ENCODE measurements at places on chromosomes 5 and 9. TPM values are rescaled to one million over a fixed set of nuclear protein-coding genes. Genes with fewer than 3 reads are reported as not detected.

- DNase-seq: no peak
- no peaks in the 10 kb centered on the region for H3K27me3 ChIP-seq
- no peaks in the 10 kb centered on the region for H3K36me3 ChIP-seq
- peaks cover 2% of the 10 kb centered on the region for H3K4me1 ChIP-seq
Observed at GRCh38 chr5:60541980-60542379, 158.0 kb downstream of the DEPDC1B start.

DNA sequence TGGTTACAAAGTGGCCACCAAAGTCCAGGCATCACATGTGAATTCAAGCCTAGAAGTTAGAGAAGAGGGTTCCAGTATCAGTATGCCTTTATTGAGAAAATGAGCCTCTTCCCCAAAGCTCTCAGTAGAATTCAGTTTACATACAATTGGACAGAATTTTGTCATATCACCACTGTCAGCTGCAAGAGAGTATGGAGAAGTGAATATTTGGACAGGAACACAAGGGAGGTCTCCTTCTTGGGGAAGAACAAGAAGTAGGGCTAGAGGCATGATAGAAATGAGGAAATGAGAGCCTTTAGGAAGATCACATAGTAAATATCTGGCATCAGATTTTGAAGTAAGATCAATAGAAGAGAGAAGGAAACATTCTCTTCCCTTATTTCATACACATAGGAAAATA is 27.8 kb upstream of the VLDLR start:
- no peaks in the 10 kb centered on the region for H3K27me3 ChIP-seq
- H3K4me3 ChIP-seq: no peak overlapping the region
- H3K36me3 ChIP-seq: peaks cover 24% of the 10 kb centered on the region
- H3K27ac ChIP-seq: no peak overlapping the region
- no peak for DNase-seq

The FREM1 gene
- 0.44 TPM for total RNA-seq

- peak overlapping the region; percentile 78 for H3K4me3 ChIP-seq
- H3K27ac ChIP-seq: no peak overlapping the region
- peak; percentile 30 for DNase-seq
- H3K4me1 ChIP-seq: no peaks in the 10 kb centered on the region
Observed at GRCh38 chr5:73419117-73419464, 29.5 kb downstream of the FOXD1 start.

The AOPEP gene
- 15.0 TPM for total RNA-seq

GRCh38 chr5:82384034-82384750 is 106.0 kb upstream of the RPS23 start:
- H3K27ac ChIP-seq: no peak overlapping the region
- no peaks in the 10 kb centered on the region for H3K4me1 ChIP-seq
- H3K4me3 ChIP-seq: no peak overlapping the region
- no peaks in the 10 kb centered on the region for H3K27me3 ChIP-seq
- no peak for DNase-seq

DNA sequence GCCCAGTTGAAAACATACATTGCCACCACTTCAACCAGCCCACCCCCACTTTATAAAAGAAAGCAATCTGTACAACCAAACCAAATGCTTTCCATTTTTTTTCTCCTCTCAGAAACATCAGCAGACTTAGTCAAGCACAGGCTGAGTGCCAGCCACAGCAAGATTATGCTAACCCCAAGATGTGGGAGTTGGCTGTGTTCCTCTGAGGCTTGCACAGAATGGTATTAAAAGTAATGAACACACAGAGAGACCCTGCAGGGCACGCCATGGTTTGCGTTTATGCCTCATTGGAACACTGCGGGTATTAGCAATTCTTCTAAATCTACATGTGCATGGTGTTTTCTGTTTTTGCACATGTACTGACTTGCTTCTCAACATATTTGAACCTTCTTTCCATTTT is 419.9 kb upstream of the GRAMD2B start:
- H3K4me1 ChIP-seq: no peaks in the 10 kb centered on the region
- no peak overlapping the region for H3K4me3 ChIP-seq
- no peak for DNase-seq
- no peaks in the 10 kb centered on the region for H3K36me3 ChIP-seq
- no peaks in the 10 kb centered on the region for H3K27me3 ChIP-seq

DNA sequence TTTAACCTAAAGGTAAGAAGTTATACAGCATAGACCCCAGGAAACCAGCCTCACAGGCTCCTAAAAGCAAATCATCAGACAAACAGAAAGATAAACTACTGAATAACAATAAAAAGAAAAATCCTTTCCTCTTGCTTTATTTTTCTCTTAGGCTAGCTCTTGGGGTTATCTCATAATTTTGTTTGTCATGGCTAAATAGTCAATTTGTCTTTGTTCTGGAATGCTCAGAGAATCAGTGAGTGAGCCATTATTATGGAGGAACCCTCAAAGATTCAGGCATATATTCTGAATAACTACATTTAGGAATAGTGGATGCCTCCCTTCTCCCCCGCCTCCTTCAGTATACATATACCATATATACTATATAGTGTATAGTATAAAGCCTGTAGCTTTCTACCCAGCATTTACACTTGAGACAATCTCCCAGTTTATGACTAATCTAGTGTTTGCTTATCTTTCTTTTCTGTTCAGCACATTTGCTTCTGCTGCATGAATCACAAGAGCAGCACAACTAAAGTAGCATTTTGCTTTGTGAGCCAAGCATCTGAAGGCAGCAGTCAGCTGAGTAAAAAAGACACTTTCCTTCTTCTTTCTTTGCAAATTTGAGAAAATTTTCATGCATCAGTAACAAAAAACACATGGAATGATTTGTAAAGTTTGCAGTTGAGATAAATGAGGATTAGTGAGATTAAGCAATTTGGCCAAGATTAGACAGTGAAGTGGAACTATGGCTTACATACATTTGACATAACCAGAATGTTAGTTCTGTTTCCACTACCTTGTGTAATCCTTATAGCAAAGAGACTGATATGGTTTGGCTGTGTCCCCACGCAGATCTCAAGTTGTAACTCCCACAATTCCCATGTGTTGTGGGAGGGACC is 45.3 kb upstream of the PPP3R2 start:
- H3K27me3 ChIP-seq: no peaks in the 10 kb centered on the region
- no peaks in the 10 kb centered on the region for H3K4me1 ChIP-seq
- no peaks in the 10 kb centered on the region for H3K36me3 ChIP-seq
- no peak overlapping the region for H3K27ac ChIP-seq
- DNase-seq: no peak

GRCh38 chr5:173712609-173713175 is 96.2 kb upstream of the BOD1 start:
- peaks cover 5% of the 10 kb centered on the region for H3K36me3 ChIP-seq
- no peak for DNase-seq
- no peak overlapping the region for H3K27ac ChIP-seq

GRCh38 chr9:81570083-81570482 is 119.3 kb downstream of the TLE1 start:
- H3K4me1 ChIP-seq: peaks cover 3% of the 10 kb centered on the region
- H3K36me3 ChIP-seq: no peaks in the 10 kb centered on the region
- H3K27me3 ChIP-seq: no peaks in the 10 kb centered on the region
- H3K27ac ChIP-seq: no peak overlapping the region
- no peak for DNase-seq

DNA sequence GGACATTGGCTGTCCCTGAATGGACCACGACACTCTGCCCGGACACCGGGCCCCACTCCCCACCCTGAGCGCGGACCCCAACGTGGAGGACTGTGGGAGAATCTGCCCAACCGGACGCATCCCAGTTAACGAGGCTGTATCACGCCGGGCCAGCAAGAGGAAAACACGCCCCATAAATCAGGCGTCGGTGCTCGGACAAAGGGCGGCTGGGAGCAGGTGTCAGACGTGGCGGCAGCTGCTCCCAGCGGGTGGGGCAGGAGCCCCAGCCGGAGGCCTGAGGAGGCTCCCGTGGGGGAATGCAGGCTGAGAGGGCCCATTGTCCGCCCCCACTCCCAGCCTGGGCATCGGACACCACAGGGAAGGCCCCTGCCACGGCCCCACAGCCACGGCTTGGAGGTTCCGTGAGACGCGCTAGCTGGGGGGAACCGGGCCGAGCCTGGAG is 19.2 kb downstream of the NOTCH1 start:
- peaks cover 2% of the 10 kb centered on the region for H3K36me3 ChIP-seq
- no peak overlapping the region for H3K27ac ChIP-seq
- no peak for DNase-seq
- no peak overlapping the region for H3K4me3 ChIP-seq
- H3K27me3 ChIP-seq: no peaks in the 10 kb centered on the region
- H3K4me1 ChIP-seq: no peaks in the 10 kb centered on the region

GRCh38 chr9:4262735-4263141 is 37.1 kb downstream of the GLIS3 start:
- 0 out of 2 replicates have a peak, but pooled peaks cover 2% of the 10 kb centered on the region for H3K27me3 ChIP-seq
- DNase-seq: no peak
- H3K36me3 ChIP-seq: no peaks in the 10 kb centered on the region
- no peaks in the 10 kb centered on the region for H3K4me1 ChIP-seq
- H3K27ac ChIP-seq: no peak overlapping the region

The ANGPTL2 gene
- 4.8 TPM for total RNA-seq

- peaks cover 6% of the 10 kb centered on the region for H3K36me3 ChIP-seq
- H3K4me1 ChIP-seq: no peaks in the 10 kb centered on the region
- H3K27ac ChIP-seq: no peak overlapping the region
- peaks cover 6% of the 10 kb centered on the region for H3K27me3 ChIP-seq
Observed at GRCh38 chr5:136034492-136034891, 5.7 kb downstream of the TGFBI start.

- no peak overlapping the region for H3K27ac ChIP-seq
- peaks cover 10% of the 10 kb centered on the region for H3K4me1 ChIP-seq
- H3K27me3 ChIP-seq: no peaks in the 10 kb centered on the region
- peak overlapping the region; percentile 64 for H3K4me3 ChIP-seq
Observed at GRCh38 chr9:16828340-16829281, 41.9 kb downstream of the BNC2 start.

DNA sequence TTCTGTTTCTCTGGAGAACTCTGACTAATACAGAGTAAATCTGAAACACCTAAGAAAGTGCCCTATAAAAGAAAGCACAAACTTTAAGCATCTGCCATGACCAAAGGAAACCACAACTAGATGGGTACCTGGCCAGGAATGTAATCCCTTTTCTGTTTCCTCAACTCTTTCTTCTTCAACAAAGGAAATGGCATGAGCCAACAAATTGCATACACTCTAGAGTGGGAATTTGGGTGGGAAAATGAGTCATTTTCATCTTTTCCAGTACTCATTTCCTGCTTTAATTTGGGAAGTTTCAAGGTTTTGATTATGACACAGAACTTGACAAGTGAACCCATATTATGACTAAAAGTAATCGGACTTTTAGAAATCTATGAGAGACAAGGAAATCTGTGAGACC is 349.2 kb upstream of the RORB start:
- no peak overlapping the region for H3K4me3 ChIP-seq
- no peaks in the 10 kb centered on the region for H3K4me1 ChIP-seq
- no peak overlapping the region for H3K27ac ChIP-seq
- DNase-seq: no peak

The DMRT2 gene
- not detected for total RNA-seq

GRCh38 chr9:127700140-127700539 is 6.6 kb upstream of the CFAP157 start:
- no peak overlapping the region for H3K27ac ChIP-seq
- DNase-seq: no peak
- no peaks in the 10 kb centered on the region for H3K4me1 ChIP-seq
- no peak overlapping the region for H3K4me3 ChIP-seq
- H3K36me3 ChIP-seq: no peaks in the 10 kb centered on the region

The RNF183 gene
- not detected for total RNA-seq

GRCh38 chr9:89613912-89614892 is 9.4 kb downstream of the GADD45G start:
- no peak overlapping the region for H3K4me3 ChIP-seq
- DNase-seq: no peak
- no peaks in the 10 kb centered on the region for H3K27me3 ChIP-seq

DNA sequence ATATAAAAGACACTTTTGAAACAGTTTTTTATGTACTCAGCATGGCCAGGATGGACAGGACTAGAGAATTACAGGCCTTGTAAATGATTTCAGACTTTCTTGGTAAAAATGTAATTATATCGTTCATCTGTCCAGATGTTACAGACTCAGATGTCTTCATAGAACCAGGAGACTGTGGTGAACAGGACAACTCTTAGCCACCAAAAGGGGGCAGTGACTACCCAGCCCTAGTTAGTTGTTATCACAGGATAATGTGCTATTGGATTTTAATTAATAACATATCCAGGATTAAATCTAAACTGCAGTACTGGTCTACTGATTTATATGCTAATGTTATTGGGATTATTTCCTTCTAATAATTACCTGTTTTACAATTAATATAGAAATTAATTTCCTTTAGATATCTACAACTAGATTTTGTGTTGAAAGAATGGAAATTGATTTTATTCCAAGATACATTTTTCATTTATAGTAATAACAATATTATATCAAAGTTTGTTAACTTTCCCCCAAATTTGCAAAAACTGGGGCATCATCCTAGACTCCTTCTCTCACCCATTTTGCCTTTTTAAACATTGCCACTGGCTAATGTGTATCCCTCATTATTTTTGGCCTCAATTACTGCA is 99.4 kb downstream of the MTREX start:
- no peak overlapping the region for H3K27ac ChIP-seq
- DNase-seq: no peak
- H3K4me1 ChIP-seq: no peaks in the 10 kb centered on the region
- no peaks in the 10 kb centered on the region for H3K27me3 ChIP-seq
- peaks cover 57% of the 10 kb centered on the region for H3K36me3 ChIP-seq
- no peak overlapping the region for H3K4me3 ChIP-seq

The CACNA1B gene
- 7.8 TPM for total RNA-seq

DNA sequence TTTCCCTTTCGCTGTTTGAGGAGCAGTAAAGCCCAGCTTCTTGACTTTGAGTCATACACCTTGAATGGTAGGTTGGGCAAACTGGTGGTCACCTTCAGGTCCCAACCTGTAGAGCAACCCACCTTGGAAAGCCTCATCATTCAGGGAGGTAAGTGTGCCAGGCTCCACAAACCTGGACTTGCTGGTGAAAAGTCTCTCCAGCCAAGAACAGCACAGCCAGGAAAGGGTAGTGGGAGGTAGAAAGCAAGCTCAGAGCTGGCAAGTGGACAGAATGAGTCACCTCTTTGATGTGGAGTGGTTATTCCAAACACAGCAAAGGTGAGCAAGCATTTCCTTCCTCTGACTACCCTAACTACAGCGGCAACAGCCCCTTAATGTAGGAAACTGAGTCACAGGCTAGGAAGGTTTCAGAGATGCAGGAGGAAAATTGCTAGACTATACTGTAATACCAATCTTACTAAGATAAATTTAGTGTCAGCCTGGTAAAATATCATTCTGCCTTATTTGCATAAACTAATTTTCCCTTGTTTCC is 117.5 kb upstream of the MTAP start:
- no peaks in the 10 kb centered on the region for H3K36me3 ChIP-seq
- no peak for DNase-seq
- no peaks in the 10 kb centered on the region for H3K27me3 ChIP-seq
- no peak overlapping the region for H3K27ac ChIP-seq
- H3K4me1 ChIP-seq: peaks cover 3% of the 10 kb centered on the region
- H3K4me3 ChIP-seq: no peak overlapping the region

The PCDHB13 gene
- 1.5 TPM for total RNA-seq

GRCh38 chr9:78169125-78169524 is 66.8 kb upstream of the CEP78 start:
- peaks cover 32% of the 10 kb centered on the region for H3K36me3 ChIP-seq
- no peaks in the 10 kb centered on the region for H3K4me1 ChIP-seq
- H3K27ac ChIP-seq: no peak overlapping the region

The MCIDAS gene
- 0.39 TPM for total RNA-seq
